ENCODE measurements at places on chromosomes 16 and 17.

DNA sequence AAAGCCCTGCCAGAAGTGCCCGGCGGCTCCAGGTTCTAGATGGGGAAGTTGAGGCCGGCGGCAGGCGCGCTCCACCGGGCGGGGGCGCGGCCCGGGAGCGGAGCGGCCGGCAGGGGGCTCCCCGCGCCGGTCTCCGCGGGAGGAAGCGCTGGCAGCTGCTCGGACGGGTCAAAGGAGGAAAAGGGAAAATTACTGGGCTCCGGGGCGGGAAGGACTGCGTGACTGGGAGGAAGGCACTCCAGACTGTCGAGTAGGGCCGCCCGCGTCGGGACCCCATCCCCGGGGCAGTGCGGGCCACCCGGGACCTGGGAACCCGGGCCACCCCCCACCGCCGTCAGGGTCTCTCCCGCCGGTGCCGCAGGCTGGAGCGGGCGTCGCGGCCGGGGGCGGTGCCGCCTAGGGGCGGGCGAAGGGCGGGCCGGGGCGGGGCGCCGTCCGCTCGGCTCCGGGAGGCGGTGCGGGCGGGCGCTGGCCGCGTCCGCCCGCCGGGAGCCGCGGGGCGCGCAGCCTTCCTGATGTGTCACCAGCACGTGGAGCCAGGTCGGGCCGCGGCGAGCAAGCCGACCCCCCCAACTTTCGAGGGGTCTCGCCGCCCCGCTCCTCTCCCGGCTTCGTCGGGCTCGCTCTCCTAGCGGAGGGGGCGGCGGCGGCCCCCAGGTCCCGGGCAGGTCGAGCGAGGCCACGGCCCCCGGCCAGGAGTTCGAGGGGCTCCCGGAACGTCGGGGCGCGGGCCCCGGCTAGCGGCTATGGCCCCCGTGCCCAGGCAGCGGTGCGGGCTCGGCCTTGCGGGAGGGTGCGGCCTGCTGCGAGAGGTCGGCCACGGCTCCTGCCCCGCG is 167.5 kb downstream of the RAB11FIP4 start:
- DNase-seq = peak; percentile 9

GRCh38 chr16:74997042-74997491 is 1.8 kb upstream of the ZNRF1 start:
- no peak for DNase-seq

DNA sequence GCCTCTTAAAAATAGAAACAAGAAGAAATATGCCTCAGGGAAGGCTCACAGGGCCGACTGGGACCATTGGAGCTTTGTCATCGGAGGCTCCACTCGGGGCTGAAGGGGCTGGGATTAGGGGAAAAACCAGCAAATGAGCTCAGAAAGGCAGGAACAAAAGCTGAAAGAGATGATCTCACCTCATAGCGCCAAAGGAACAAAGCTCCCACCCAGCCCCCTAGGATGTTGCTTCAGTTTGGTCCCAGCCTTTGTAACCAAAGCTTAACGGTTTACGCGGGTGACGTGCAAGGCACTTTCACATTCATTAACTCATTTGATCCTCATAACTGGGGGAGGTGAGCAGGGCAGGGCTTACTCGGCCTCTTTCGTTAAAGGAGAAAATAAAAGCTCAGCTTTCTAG is 168.5 kb upstream of the DYNLRB2 start:
- no peak for DNase-seq

GRCh38 chr17:61317779-61318178 is 81.9 kb upstream of the TBX2 start:
- DNase-seq = no peak

GRCh38 chr17:5418858-5419355 is 555 bp downstream of the NUP88 start:
- DNase-seq = peak; percentile 60

DNA sequence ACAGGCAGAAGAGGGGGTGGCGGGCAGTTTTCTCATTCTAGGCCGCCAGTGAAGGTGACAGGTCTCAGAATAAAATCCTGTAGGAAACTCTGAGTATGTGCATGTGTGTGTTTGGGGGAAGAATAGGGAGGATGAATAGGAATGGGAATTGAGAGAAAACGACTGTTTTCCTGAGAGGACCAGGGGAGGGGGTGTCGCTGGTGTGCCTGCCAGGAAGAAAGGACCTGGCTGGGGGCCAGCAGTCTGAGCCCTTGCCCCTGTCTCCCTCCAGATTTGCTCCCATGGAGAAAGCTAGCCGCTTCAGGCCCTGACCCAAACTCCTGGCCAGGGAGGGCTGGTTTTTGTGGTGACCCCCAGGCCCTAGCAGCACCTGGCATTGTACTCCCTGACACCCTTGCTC is 14.4 kb downstream of the C17orf50 start:
- no peak for DNase-seq

Data from activated naive CD8-positive, alpha-beta T cell treated with anti-CD3 and anti-CD28 coated beads, Interleukin-2, amount 50 U/mL, for 16 hours (primary cell).